Dorsolateral prefrontal cortex (tissue), 122 donors: ENCODE measurements at places on chromosomes 5 and 9. TPM values are rescaled to one million over a fixed set of nuclear protein-coding genes. Genes with fewer than 3 reads are reported as not detected.

GRCh38 chr5:138287246-138287645 is 12.8 kb upstream of the GFRA3 start:
- no peak for DNase-seq

GRCh38 chr9:132651259-132651658 is 18.5 kb downstream of the DDX31 start:
- no peak for DNase-seq

DNA sequence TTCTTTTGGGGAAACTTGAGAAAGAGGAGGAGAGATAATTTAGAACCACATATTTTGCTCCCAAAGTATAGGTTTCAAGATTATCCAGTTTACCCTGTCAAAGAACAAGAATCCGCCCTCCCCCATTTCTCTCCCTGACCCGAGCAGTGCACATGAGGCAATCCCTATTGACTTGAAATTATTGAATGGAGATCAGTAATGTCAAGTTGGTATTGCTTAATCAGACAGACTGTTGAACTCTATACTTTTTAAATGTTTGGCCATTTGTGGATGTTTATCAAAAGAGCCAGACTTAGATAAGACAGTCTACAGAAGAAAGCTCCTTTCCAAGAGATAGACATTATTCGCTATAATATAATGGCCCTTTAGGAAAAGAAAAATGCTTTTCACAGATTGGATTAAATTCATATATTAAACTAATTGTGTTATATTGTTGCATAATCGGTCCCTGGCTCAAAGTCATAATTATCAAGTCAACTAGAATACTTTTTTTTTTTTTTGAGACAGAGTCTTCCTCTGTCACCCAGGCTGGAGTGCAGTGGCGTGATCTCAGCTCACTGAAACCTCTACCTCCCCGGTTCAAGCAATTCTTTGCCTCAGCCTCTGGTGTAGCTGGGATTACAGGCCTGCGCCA is 5.3 kb downstream of the SLC25A25 start:
- DNase-seq, result no peak

DNA sequence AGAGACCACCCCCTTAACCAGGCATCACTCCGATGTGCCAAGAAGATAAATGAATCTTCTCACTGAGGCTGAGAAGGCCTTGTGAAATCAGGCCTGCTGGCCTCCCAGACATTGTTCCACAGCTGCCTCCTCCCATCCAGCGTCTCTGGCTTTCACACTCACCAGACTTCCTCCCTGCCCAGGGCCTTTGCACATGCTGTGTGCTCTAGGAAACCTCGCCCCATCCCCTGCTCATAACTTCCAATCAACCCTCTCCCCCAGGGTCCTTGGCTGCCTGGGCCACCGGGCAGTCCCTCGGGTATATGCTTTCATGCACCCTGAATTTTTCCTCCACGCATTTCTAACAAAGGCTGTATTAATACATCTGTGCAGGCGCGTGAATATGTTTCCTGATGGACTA is 58.4 kb downstream of the DUSP1 start:
- peak; percentile 14 for DNase-seq

DNA sequence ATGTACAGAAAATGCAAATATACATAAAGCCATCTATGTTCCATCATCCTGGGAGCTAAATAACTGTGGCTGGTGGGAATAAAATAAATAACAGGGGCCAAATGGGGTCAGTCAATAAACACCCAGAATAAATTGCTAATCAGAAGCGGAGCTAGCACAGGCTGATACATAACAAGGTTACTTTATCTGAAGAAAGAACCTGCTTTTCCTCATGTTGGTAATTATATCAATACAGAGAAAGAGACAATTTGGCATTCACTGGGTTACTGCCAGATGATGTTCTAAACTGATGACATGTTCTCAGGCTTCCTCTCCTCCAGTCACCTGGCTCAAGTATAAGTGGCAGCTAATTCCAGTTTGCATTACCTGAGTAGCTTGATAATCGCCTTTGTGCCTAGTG is 144.9 kb upstream of the CD180 start:
- DNase-seq, result no peak

- DNase-seq, result no peak
Observed at GRCh38 chr9:98207606-98208005, 15.2 kb upstream of the CORO2A start.

- no peak for DNase-seq
Observed at GRCh38 chr9:73083519-73083918, 68.1 kb upstream of the ANXA1 start.

- peak; percentile 76 for DNase-seq
Observed at GRCh38 chr5:172932313-172933017, 26.8 kb upstream of the RPL26L1 start.

DNA sequence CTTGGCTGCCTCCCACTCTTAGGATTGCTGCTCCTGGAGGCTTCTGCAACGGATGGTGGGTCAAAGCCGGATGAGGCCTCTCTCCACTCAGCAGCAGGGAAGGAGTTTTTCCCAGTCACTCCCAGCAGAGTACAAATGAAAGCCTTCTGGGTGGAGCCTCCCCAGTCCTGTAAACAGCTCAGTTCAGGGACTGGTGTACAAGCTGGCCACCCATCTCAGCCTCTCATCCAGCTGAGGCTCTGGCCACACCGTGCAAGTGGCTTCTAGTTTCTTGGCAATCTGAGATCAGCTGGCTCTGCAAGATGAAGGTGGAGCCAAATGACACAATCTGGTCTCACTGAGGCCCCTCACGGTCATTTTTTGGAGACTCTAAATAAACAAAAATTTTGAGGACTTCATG is 10.0 kb downstream of the GPX3 start:
- no peak for DNase-seq

DNA sequence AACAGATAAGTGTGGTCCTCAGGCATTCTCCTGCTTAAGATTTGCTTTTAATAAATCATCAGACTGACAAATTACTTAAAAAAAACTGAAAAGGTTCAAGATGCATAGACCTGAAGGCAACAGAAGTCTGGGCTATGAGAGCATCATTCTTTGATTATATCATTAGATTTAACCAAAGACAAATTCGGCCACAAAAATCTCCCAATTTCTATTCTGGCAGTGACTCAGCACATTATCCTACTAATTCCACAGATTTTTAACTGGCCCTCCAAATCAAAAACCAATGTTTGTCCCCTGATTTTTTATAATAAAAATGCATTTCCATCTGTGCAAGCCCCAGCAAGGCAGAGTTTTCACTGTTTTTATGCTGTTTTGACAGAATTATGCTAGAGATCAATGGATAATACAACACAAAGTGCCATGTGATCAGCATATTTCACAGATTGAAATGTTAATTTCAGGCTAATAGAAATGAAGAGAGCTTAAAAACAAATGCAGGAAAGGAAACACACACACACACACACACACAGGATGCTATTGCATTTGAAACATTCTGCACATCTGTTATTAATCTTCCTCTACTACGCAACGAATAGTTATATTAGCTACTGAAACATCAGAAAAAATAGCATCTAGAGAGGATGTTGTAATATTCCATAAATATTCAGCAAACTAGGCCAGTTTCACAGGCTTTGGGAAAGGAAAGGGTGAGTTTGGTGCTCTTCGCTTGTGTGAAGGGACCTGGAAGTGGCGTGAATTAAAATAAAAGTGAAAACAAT is 177.6 kb upstream of the ST8SIA4 start:
- no peak for DNase-seq

Gene PCDHA11
- total RNA-seq, result 12.9 TPM

Gene CYLC2
- not detected for total RNA-seq

Gene CNTNAP3B
- 26.7 TPM for total RNA-seq

Gene MFAP3
- total RNA-seq, result 32.8 TPM

Gene PCDHGA6
- 13.0 TPM for total RNA-seq
